Stimulated activated naive B cell treated with anti-CD40 and anti-IgM and Interleukin-4, amounts not matched to agents 10 μg/mL and 1 μg/mL and 100 μg/mL, for 72 hours (primary cell): ENCODE measurements at places on chromosomes 4 and X.

- H3K27ac ChIP-seq = no peak overlapping the region
- no peaks in the 10 kb centered on the region for H3K36me3 ChIP-seq
- no peaks in the 10 kb centered on the region for H3K4me1 ChIP-seq
- no peak for DNase-seq
Measured at GRCh38 chr4:176274441-176274840, 5.4 kb upstream of the ASB5 start.

DNA sequence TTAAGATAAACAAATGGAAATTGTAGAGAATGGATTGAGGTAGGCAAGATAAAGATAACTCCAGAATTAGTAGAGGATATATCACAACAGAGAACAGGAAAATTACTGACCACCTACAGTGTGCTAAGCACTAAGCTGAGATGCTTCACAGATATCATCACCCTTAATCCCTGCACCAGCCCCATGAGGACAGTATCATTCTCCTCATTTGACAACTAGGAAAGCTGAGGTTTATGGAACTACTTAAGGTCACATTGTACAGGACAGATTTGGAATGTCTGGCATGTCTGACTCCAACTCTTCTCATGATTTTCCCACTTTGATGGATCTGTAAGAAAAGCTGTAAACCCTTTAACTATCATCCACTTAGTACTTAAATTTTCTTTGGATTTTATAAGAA lies 95.5 kb downstream of the CASK start:
- peaks cover 11% of the 10 kb centered on the region for H3K36me3 ChIP-seq
- no peak overlapping the region for H3K27ac ChIP-seq
- no peak for DNase-seq
- peaks cover 5% of the 10 kb centered on the region for H3K4me1 ChIP-seq
- H3K27me3 ChIP-seq = no peaks in the 10 kb centered on the region
- no peak overlapping the region for H3K4me3 ChIP-seq

- no peaks in the 10 kb centered on the region for H3K27me3 ChIP-seq
- DNase-seq = peak; percentile 60
- H3K36me3 ChIP-seq = no peaks in the 10 kb centered on the region
- no peak overlapping the region for H3K27ac ChIP-seq
Measured at GRCh38 chr4:123564758-123565346, 168.3 kb downstream of the SPRY1 start.

DNA sequence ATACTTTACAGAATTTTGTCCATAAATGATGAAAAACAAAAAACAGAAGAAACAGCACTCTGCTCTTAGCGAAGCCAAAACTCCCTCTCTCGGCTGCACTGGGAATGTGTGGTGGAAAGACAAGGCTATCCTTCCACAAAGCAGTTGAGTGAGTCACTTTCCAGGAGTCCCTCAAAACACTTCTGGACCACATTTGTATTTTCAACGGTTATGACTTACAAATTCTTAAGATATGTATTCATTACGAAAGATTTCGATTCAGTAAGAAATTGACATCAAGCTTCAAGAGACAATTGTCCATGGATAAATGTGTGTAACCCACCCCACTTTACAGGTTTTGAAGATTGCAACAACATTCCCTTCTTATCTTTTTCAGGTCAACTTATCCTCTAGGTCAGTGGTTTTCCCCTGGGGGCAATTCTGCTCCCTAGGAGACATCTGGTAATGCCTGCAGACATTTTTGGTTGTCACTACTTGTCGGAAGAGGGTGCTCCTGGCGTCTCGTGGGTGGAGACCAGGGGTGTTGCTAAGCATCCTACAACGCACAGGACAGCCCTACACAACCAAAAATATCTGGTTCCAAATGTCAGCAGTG lies 66.7 kb upstream of the MTNR1A start:
- H3K4me1 ChIP-seq = no peaks in the 10 kb centered on the region
- H3K27me3 ChIP-seq = no peaks in the 10 kb centered on the region
- H3K27ac ChIP-seq = no peak overlapping the region
- no peaks in the 10 kb centered on the region for H3K36me3 ChIP-seq
- DNase-seq = no peak

- H3K27me3 ChIP-seq = no peaks in the 10 kb centered on the region
- H3K27ac ChIP-seq = no peak overlapping the region
- H3K4me3 ChIP-seq = no peak overlapping the region
- DNase-seq = no peak
Measured at GRCh38 chrX:148322906-148323305, 177.5 kb upstream of the AFF2 start.

DNA sequence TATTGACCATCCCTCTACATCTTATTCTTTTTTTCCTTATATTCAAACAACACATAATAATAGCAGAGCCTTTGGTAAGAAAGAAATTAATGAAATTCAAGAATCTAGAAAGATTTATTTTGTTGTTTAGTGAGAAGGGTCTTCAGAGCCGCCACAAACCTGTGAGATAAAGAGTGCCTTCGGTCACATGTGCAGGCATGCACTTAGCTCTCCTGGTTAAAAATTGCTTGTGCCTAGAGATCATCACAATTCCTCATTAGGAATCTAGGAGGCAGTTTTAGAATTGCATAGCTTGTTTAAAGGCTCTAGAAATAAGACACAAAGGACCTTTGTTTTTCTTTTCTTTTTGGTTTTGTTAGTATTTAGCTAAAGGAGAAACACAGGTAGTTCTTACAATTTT lies 1948.4 kb upstream of the IGFBP7 start:
- no peaks in the 10 kb centered on the region for H3K36me3 ChIP-seq
- H3K27me3 ChIP-seq = no peaks in the 10 kb centered on the region
- no peak overlapping the region for H3K4me3 ChIP-seq

GRCh38 chr4:5572114-5572513 lies 136.2 kb downstream of the EVC2 start:
- no peaks in the 10 kb centered on the region for H3K36me3 ChIP-seq
- H3K27me3 ChIP-seq = no peaks in the 10 kb centered on the region
- no peak for DNase-seq
- H3K4me1 ChIP-seq = no peaks in the 10 kb centered on the region

- no peaks in the 10 kb centered on the region for H3K4me1 ChIP-seq
- H3K27ac ChIP-seq = no peak overlapping the region
- peaks cover 25% of the 10 kb centered on the region for H3K27me3 ChIP-seq
- DNase-seq = no peak
- H3K4me3 ChIP-seq = no peak overlapping the region
- no peaks in the 10 kb centered on the region for H3K36me3 ChIP-seq
Measured at GRCh38 chr4:176308441-176308840, 11.3 kb upstream of the SPCS3 start.

- H3K27me3 ChIP-seq = peaks cover 4% of the 10 kb centered on the region
- H3K27ac ChIP-seq = no peak overlapping the region
- H3K4me3 ChIP-seq = no peak overlapping the region
- DNase-seq = no peak
Measured at GRCh38 chrX:114181195-114181594, 402.7 kb upstream of the HTR2C start.

DNA sequence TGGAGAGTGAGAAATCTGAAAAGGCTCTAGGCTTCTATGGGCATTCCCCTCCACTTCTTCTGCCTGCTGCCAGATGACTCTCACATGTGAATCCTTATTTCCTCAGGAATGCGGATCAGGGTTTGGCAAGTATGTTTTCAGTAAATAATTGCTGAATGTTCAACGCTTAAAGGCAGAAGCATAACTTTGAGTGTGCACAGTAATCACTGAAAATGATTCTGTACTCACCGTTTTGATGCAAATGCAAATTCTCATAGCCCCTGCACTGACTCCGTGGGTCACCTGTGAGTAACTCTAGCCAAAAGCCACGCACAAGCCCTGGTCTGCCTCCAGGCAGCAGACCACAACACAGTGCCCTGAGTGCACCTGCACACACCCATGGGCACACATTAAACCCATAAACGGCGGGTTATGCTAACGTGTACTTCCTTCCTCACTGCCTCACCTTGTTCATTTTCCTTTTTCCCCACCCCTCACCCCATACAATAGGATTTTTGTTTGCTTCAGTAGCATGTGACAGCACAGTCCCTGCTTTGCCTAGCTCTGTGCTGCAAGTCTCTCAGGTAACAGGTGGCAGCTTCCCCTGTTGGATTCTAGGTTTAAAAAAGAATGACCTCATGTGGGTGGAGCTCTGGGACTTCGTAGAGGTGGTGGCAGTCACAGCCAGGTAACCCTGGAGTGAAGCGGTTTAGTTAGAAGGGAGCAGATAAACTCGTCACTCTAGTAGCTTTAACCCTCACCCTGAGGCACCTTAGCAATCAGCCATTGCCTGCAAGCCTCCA lies at the start of gene ARHGEF38:
TSS of gene ARHGEF38 (plus strand) at position 656 of the 782 bp plus-strand sequence. CDS start 146 bp downstream, outside the sequence.
- peaks cover 6% of the 10 kb centered on the region for H3K27me3 ChIP-seq
- H3K36me3 ChIP-seq = no peaks in the 10 kb centered on the region
- no peak within 1 kb of the TSS for H3K4me3 ChIP-seq
- no peak within 1 kb of the TSS for H3K27ac ChIP-seq
- no peak for DNase-seq

- peaks cover 50% of the 10 kb centered on the region for H3K4me1 ChIP-seq
- peak overlapping the region; percentile 65 for H3K27ac ChIP-seq
- H3K4me3 ChIP-seq = peak overlapping the region; percentile 17
- peaks cover 53% of the 10 kb centered on the region for H3K36me3 ChIP-seq
- H3K27me3 ChIP-seq = no peaks in the 10 kb centered on the region
Measured at GRCh38 chr4:2938906-2939305, 24.3 kb downstream of the NOP14 start.

DNA sequence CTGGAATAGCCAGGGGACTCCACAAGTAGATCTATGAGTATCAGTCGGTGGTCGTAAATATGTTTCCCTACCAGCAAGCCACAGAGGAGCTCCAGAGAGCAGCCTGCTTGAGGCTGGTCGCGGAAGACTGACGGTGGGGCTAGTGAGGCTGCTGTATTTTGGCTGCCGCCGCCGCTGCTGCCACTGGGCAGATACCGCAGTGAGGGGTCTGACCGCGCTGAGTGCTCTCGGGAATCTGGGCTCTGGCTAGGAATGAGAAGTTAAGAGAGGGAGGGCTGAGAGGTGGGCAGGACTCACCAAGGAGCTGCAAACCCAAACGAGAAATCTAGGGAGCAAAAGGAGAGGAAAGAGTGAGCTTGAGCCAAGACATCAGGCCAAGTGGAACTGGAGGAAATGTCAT lies at the start of gene EXOC1L:
TSS of gene EXOC1L (plus strand) at position 157 of the 400 bp plus-strand sequence. CDS start at position 394, 237 bp downstream.
- H3K4me1 ChIP-seq = peaks cover 3% of the 10 kb centered on the region
- H3K27me3 ChIP-seq = peaks cover 21% of the 10 kb centered on the region
- peak within 1 kb of the TSS; percentile 26 for H3K4me3 ChIP-seq
- no peak for DNase-seq
- H3K36me3 ChIP-seq = no peaks in the 10 kb centered on the region

- no peaks in the 10 kb centered on the region for H3K4me1 ChIP-seq
- H3K27me3 ChIP-seq = peaks cover 4% of the 10 kb centered on the region
- no peak overlapping the region for H3K27ac ChIP-seq
- no peaks in the 10 kb centered on the region for H3K36me3 ChIP-seq
- H3K4me3 ChIP-seq = no peak overlapping the region
Measured at GRCh38 chr4:109164011-109164410, 138.4 kb downstream of the COL25A1 start.

GRCh38 chr4:1402516-1403091 lies 3.6 kb downstream of the NKX1-1 start:
- H3K4me1 ChIP-seq = peaks cover 38% of the 10 kb centered on the region
- H3K4me3 ChIP-seq = no peak overlapping the region
- peaks cover 2% of the 10 kb centered on the region for H3K36me3 ChIP-seq
- peak overlapping the region; percentile 79 for H3K27ac ChIP-seq

DNA sequence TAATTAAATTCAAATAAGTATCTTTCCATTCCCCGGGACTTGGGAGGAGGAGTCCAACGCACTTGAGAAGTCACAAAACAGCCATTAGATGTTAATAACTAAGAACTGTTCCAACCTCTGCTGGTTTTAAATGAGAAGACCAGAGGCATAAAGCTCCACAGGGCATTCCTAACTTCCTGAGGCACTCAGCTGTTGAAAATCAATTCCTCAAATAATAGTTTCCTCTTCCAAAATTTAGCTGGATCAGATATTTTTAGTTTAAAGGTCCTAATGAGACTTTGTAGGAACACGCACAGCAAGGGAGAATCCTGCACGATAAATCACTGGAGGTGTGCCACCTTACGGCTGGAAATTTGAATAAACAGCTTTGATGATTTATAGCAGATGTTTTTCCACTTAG lies 504.3 kb upstream of the ZFP42 start:
- H3K4me3 ChIP-seq = no peak overlapping the region
- no peaks in the 10 kb centered on the region for H3K4me1 ChIP-seq
